Activated CD8-positive, alpha-beta memory T cell treated with anti-CD3 and anti-CD28 coated beads for 1 hour (primary cell): ENCODE measurements at places on chromosomes 2 and 18.

- no peak for DNase-seq
Observed at GRCh38 chr2:219633276-219634065, 6.0 kb downstream of the SLC4A3 start.

DNA sequence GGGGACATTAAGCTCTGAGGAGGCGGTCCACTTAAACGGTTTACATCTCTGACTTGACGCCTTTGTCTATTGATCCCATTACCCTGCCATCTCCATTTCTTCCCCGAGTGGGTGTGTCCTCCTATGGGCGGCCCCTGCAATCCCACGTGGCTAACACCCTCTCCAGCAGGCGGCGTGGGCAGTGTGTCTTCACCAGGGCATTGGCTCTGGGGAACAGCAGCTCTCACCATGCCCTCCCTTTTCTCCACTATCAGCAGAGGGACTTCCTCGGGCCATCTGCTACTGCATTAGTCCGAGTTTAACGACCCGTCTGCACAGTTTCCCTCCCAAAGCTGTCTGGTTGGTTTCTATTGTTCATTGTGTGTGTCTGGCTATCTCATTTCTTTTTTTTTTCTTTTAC, 511.9 kb upstream of the NRP2 start:
- no peak for DNase-seq

DNA sequence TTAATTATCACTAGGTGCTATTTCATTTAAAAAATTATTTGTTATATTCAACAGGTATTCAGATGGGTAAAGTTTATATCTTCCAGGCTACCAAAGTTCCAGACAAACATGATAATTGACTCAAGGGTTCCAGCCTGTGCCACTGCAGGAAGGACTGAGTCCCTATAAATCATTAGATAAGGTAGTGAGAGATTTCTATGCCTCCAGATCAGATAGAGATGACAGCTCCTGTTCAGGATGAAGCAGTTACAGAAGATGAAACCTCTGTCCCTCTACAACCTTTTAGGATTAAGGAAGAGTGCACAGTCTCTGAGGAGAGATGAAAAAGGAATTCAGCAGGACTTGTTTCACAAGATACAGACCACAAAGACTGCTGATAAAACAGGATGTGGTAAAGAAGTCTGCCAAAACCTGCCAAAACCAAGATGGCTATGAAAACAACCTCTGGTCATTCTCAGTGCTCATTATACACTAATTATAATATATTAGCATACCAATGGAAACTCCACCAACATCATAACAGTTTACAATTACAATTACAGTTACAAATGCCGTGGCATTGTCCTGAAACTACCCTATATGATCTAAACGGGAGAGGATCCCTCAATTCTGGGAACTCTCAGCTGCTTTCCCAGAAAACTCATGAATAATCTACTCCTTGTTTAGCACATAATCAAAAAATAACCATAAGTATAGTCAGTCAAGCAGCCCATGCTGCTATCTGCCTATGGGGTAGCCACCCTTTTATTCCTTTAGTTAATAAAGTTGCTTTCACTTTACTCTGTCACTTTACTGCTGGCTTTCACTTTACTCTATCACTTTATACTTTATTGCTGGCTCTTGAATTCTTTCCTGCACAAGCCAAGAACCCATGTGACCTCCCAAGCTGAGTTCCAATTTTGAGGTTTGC, 288.5 kb downstream of the PDE11A start:
- DNase-seq: no peak

DNA sequence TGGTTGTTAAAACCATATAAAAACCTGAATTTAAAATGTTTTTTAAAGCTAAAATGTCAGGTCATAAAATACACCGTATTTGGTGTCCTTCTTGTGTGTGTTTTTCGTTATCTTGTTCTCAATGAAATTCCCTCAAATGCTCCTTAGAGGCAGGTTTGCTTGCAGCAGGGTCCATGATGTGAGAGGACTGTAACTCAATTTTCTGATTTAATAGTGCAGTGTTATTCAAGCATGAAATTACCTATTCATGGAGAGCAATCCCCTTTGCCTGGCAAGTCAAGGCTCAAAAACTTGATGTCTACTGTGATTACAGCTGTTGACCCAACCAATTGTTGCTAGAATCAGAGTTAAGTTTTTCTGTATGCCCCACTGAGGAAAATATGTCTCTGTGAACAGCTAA, 318.2 kb downstream of the GALNT13 start:
- DNase-seq: no peak

- DNase-seq: no peak
Observed at GRCh38 chr2:119385466-119385865, 18.7 kb downstream of the DBI start.

- no peak for DNase-seq
Observed at GRCh38 chr2:16622399-16622968, 43.1 kb downstream of the CYRIA start.

DNA sequence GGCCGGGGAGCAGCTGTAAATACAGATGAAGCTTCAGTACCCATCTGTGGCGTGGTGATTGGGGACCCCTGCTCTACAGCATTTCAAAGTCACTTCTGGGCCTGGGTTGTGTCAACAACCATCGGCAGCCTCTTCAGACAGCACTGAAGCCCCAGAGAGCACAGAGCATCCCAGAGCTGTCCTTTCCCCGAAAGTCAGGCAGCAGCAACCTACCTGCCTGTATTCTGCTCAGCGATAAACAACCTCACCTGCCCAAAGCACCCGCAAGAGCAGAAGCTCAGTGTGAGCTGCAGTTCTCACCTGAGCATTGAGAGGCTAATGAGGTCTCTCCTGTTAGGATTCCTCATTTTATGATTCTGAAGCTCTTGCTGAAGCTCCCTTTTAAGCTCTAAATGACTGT, 19.3 kb downstream of the TRABD2A start:
- DNase-seq: no peak
